ENCODE measurements at places on chromosomes 6 and 20.

DNA sequence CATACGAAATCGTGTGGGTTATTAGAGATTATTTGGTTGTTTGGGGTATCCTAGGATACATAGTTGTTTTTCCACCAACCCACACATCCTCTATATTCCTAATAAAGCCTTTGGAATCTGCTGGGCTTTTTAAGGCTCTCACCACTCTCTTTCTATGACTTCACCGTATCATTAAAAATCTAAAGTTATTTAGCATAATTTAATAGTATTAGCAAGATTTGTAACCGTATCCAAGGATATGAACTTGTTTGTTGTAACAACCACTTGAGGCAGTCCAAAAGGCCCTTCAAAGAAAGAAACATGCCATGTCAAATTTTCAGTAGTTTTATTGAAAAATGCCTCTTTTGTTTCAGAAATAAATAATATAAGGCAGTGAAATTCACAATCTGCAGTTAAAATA is 121.8 kb downstream of the COL12A1 start:
- no peak for ATAC-seq

DNA sequence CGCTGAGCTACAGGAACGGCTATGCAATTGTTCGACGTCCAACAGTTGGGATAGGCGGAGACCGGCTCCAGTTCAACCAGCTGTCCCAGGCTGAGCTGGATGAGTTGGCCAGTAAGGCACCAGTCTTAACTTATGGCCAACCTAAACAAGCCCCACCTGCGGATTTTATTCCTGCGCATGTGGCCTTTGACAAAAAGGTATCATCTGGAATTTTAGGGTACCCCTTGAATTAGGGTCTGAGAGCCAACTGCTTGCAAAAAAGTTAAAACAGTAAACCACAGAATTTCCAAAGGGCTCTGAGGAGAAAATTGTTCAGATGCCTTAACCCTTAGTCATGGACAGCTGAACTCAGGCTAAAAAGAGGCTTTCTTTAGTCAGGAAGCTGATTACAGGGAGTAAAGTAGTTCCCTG is 3.8 kb downstream of the EFHC1 start:
- ATAC-seq = no peak

GRCh38 chr6:40807484-40807883 is 220.3 kb upstream of the LRFN2 start:
- ATAC-seq = no peak

- ATAC-seq = no peak
Observed at GRCh38 chr6:127026247-127026646, 92.2 kb upstream of the RSPO3 start.

GRCh38 chr6:141677598-141678211 is 455.0 kb upstream of the GJE1 start:
- ATAC-seq = no peak

GRCh38 chr20:38170826-38171674 is 6.0 kb upstream of the TGM2 start:
- no peak for ATAC-seq

DNA sequence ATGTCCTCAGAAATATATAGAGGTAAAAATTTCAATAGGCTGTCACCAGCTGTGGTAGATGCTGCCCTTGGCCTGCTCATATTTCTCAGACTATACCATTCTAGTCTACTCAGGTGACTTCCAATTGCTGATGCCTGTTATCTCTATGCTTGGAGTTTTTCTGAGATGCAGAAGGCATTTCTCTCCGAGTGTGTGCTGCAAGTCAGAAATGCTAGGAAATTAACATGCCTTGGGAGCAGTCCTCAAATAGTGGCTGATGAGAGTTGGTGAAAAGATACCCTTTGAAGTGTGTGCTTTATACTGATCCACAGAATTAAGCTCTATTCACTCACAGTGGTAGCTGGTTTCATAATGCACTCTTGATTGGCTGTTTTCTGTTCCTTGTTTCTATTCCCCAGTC is 43.2 kb upstream of the PKIB start:
- no peak for ATAC-seq

GRCh38 chr6:37382994-37383765 is 29.4 kb downstream of the RNF8 start:
- ATAC-seq = no peak

GRCh38 chr6:122829456-122829855 is 40.4 kb downstream of the SMPDL3A start:
- ATAC-seq = no peak

DNA sequence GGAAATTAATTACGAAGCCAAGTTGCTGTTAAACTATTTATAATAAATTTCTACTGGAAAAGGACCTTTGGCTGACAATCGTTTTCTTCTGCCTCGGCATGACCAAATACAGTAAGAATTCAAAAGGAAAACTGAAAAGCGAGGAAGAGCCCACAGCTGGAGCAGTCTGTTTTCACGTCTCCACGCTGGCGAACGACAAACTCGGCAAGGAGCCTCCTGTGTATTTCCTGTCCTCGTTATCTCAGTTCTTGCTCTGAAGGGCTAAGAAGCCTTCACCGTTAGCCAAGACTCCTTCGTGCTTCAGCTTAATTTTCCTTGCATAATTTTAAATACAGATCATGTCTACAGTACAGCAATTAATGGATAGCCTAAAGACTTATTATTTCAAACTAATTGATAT is 214.3 kb upstream of the PLCB4 start:
- ATAC-seq = no peak

All from activated CD4-positive, CD25-positive, alpha-beta regulatory T cell treated with anti-CD3 and anti-CD28 coated beads, Interleukin-2, amount 50 U/mL, for 24 hours (primary cell).